Colonic mucosa (tissue), 4 donors: ENCODE measurements at places on chromosomes 2 and 18. TPM values are rescaled to one million over a fixed set of nuclear protein-coding genes. Genes with fewer than 3 reads are reported as not detected.

DNA sequence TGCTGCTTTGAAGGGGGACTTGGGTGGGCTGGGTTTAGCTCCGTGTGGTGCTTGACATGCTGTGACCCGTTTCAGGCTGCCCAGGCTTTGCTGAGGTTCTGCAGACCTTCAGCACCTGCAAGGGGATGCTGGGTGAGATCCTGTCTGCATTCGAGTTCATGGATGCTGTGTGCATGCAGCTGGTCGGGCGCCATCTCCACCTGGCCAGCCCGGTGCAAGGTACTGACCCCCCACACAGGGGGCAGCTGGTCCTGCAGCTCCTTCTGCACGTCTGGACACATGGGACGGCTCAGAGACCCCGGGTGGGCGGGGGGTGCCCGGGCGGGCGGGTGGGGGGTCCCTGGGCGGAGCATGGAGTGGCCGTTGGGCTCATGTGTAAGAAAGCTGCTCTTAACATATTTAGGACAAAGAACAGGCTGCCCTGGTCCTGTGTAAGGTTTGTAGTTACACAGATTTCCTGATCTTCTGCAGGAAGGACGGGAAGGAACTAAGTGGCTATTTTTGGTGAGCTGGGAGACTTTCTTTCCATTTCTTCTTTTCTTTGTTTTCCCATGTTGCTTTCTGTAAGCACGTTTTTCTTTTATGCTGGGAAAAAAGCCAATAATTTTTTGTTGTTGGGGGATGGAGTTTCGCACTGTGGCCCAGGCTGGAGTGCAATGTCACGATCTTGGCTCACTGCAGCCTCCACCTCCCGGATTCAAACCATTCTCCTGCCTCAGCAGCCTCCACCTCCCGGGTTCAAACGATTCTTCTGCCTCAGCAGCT is 15.8 kb downstream of the D2HGDH start:
- no peak for DNase-seq

RSAD2 gene
- total RNA-seq, result 4.7 TPM

DNA sequence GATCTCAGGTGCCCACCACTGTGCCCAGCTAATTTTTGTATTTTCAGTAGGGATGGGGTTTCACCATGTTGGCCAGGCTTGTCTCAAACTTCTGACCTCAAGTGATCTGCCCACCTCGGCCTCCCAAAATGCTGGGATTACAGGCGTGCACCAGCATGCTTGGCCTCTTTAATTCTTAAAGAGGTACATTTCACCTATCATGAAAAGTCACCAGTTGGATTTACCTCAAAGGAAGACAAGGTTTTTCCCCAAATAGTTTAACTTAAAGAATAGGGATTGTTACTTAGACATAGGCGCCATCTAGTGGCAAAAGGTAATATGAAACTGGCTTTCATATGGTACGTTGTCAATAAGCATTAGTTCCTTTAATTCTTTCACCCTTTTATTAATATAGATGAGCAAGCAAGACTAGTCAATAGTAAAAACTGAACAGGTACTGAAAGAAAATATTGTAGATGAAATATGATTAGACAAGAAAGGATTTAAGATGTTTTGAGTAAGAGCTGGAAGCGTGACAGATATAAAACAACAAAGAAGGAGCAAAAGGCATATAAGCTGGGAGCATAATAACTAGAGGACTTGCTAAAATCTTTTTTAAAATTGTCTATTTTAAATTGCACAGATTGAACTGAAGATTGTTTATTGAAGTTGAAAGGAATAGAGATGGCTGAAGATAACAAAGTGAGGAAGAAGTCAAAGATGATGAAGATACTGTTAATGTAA is 35.0 kb upstream of the PSMD14 start:
- peak; percentile 27 for DNase-seq

CAMKMT gene
- total RNA-seq, result 11.6 TPM

DNA sequence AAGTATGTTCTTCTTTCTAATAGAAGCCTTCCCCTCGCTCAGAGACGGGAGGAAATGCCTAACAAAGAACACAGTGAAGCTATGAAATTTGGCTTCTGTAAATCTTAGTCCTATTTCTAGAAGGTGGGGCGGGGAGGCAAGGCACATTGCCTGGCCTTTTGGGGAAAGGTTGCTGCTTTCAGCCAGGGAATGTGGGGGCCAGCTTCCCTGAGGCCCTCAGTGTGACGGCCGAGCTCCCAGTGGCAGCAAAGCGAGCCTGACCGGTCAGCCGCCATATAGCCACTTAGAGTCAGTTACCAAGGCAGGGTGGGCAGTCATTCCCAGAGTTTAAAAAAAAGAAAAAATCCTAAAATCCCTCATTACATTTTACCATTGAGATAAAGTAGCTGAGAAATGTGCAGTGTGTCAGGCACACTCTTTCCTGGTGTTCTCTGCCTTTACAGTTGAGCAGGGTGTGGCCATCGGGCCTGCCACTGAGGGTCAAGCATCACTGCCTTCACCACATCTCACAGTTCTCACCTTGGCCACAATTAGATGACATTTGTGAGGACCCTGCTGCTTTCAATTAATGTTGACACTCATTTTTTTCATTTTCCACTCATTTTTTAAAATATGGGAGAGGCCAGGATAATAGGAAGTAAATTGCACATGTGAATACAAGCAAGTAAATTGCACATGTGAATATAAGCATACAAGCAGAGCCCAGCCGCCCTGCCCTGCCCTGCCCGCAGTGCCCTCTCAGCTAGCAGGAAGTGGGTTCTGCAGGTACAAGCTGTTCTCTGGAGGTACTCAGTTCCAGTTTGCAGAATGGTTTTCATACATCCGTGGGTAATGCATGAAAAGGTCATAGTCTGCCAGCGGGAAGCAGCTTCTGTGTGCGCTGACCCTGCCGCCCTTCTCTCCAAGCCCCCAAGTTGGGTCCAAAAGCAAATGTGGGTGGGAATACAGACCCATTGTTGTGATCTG is 76.9 kb downstream of the WDSUB1 start:
- DNase-seq, result peak; percentile 35
